ENCODE measurements at places on chromosomes 16 and 17. TPM values are rescaled to one million over a fixed set of nuclear protein-coding genes. Genes with fewer than 3 reads are reported as not detected.

DNA sequence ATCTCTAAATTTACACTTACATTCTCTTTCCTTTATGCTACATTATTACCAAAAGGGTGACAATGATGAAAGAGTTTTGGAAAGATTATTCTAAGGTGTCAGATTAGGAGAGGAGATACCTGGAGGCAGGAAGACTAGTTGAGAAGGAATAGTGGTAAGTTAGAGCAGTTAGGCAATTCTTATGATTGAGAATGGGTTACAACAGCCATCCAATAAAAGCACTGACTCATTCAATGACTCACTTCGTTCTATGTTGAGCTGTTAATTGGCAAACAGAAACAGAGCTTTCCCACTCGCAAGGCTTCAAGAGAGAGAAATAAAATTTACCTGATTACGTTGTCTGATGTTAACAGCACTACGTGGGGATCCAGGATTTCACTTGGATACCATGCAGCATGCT is 5.8 kb downstream of the NUP88 start:
- H3K27me3 ChIP-seq: no peaks in the 10 kb centered on the region
- DNase-seq: no peak
- H3K4me3 ChIP-seq: no peak overlapping the region
- H3K27ac ChIP-seq: peak overlapping the region; percentile 15
- peaks cover 50% of the 10 kb centered on the region for H3K36me3 ChIP-seq

GRCh38 chr17:32266389-32267301 is 1.0 kb downstream of the RHBDL3 start:
- no peak for DNase-seq
- peaks cover 29% of the 10 kb centered on the region for H3K4me1 ChIP-seq
- H3K36me3 ChIP-seq: no peaks in the 10 kb centered on the region
- peaks cover 46% of the 10 kb centered on the region for H3K27me3 ChIP-seq
- peak overlapping the region; percentile 81 for H3K4me3 ChIP-seq

GRCh38 chr16:89960966-89961365 is 12.4 kb downstream of the DEF8 start:
- no peak overlapping the region for H3K27ac ChIP-seq
- H3K27me3 ChIP-seq: no peaks in the 10 kb centered on the region
- no peaks in the 10 kb centered on the region for H3K4me1 ChIP-seq
- H3K4me3 ChIP-seq: no peak overlapping the region

GRCh38 chr17:48678141-48678971 is 44.0 kb downstream of the PRAC1 start:
- peaks cover 83% of the 10 kb centered on the region for H3K27me3 ChIP-seq
- no peaks in the 10 kb centered on the region for H3K36me3 ChIP-seq
- peaks cover 8% of the 10 kb centered on the region for H3K4me1 ChIP-seq
- no peak overlapping the region for H3K4me3 ChIP-seq

Gene SULT1A1
- total RNA-seq: 9.4 TPM
